NCI-H446 treated with DMSO at 0.1 percent for 48 hours (cell line): ENCODE measurements at places on chromosomes 13 and 19.

- no peak for DNase-seq
Measured at GRCh38 chr19:40163541-40164129, 27.6 kb upstream of the MAP3K10 start.

DNA sequence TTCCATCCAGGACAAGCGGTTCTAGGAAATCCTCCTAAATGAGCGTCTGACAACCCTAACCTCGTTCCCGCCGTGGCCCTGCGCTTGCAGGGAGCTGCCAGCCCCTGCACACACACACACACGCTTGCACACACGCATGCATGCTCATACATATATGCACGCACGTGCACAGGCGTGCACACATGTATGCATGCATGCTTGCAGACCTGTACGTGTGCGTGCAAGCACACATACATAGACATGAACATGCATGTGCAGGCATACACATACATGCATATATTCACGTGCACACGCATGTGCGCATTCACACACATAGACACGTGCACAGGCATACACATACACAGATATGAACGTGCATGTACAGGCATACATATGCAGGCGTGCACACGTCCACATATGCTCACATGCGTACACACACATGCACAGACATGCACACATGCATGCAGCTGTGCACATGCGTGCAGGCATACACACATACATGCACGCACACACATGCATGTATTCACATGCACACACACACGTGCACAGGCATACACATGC, 35.6 kb downstream of the SMIM24 start:
- no peak for DNase-seq

- no peak for DNase-seq
Measured at GRCh38 chr13:111895896-111896821, 170.8 kb upstream of the SOX1 start.

DNA sequence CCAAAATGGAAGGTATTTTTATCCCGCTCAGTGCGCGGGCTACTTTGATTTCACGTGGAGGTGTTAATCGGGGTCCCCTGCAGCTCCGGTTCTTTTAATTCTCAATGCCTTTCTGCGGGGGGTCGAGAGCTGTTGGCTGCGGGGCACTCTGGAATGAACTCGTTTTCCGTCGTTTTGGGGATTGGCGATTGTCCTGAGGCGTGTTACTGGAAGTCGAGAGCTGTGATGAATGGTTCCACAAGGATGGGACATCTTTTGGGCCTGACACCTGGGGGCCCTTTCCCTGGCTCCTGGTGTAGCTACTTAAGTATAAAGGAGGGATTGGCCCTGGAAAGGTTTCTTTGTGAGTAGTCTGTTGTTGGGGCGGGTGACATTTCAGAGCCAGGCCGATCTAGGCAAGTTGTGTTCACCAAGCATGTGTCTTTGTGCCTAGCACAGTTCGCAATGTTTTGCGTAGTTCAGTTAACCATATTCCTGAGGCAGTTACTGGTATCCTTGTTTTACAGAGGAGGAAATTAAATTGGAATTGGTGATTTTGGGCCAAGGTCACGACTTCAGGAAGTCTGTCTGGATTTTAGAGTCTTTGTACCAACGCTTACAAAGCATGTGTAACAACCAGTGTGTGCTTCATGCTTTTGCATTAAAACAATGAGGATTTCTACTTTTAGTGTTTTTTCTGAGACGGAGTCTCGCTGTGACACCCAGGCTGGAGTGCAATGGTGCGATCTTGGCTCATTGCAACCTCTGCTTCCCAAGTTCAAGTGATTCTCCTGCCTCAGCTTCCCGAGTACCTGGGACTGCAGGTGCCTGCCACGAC, 846 bp downstream of the RPL13A start:
- no peak for DNase-seq
